Adrenal gland (tissue), 19 donors: ENCODE measurements at places on chromosomes 16 and 17. TPM values are rescaled to one million over a fixed set of nuclear protein-coding genes. Genes with fewer than 3 reads are reported as not detected.

DNA sequence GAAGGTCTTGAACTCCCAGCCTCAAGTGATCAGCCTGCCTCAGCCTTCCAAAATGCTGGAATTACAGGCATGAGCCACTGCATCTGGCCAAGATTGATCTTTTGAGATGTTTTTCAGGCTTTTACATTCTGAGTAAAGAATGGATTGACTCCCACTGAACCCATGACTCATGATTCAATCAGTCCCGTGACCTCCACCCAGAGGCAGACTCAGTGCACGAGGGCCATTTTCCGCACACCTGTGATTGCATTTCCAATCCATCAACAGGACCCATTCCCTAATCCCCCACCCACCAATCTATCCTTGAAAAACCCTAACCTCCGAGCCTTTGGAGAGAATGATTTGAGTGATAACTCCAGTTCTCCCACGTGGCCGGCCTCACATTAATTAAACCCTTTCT, 40.4 kb upstream of the PRKCB start:
- H3K4me1 ChIP-seq, result no peaks in the 10 kb centered on the region
- no peaks in the 10 kb centered on the region for H3K27me3 ChIP-seq
- no peaks in the 10 kb centered on the region for H3K36me3 ChIP-seq
- no peak overlapping the region for H3K4me3 ChIP-seq
- DNase-seq, result no peak

DNA sequence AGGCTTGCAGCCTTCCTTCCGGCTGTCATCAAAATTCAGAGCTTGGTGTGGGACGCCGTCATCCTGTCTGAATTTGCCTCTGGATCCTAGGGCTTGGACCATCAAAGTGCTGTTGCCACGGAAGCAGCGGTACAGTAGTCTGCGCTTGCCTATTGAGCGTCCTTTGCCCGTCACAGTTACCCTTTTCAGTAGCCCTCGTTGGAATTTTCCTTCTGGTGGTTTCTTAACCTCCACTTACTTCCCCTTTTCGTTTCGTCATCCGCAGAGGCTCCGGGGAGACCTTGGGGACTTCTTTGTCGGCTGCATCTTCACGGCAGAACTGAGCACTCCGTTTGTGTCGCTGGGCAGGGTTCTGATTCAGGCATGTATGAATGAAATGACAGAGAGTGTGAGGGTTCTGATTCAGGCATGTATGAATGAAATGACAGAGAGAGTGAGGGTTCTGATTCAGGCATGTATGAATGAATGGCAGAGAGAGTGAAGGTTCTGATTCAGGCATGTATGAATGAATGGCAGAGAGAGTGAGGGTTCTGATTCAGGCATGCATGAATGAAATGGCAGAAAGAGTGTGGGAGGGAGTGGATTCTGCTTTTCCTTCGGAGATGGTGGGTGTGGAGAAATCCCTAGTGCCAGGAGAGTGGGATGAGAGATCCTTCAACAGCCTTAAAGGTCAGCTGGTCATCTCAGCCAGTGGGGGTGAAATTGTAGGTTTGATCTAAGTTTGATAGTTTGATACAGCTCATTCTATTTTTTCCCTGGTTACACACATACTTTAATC, 8.0 kb downstream of the TLCD3A start:
- H3K27ac ChIP-seq, result no peak overlapping the region
- peaks cover 40% of the 10 kb centered on the region for H3K36me3 ChIP-seq
- H3K27me3 ChIP-seq, result no peaks in the 10 kb centered on the region

The FOXC2 gene
- 1.1 TPM for polyA plus RNA-seq

The OR1D5 gene
- polyA plus RNA-seq, result not detected

DNA sequence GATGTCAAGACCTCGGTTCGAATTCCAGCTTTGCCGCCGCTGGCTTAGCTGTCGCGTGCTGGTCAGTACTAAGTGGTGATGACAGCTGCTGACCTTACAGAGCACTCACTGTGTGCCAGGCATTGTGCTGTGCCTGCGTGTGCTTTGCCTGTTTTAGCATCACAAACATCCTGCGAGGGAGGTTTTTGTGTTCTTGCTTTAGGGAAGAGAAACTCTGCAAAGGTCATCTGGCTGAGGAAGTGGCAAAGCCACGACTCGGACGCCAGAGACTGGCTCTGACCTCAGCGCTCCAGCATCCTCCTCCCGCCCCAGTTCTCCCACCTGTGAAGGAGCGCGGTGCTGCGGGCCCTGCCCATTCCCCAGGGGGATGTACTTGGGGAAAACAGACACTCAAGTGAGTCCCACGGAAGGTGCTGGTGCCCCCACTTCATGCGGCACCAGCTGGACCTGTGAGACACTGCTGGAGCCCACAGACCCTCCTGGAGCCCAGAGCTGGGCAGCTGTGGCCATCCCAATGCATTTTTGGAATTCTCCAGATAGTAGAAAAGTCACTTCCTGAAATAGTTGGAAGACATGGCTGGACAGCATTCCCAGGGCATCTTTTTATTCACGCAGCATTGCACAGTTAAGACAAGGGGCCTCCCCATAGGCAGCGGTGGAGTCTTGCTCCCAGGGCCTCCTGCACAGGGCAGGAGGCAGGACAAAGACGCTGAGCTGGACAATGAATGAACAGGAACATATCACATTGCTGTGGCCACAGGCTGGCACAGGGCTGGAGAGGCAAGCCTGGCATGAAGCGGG, 20.0 kb upstream of the HERPUD1 start:
- H3K27ac ChIP-seq, result no peak overlapping the region
- no peak overlapping the region for H3K4me3 ChIP-seq

DNA sequence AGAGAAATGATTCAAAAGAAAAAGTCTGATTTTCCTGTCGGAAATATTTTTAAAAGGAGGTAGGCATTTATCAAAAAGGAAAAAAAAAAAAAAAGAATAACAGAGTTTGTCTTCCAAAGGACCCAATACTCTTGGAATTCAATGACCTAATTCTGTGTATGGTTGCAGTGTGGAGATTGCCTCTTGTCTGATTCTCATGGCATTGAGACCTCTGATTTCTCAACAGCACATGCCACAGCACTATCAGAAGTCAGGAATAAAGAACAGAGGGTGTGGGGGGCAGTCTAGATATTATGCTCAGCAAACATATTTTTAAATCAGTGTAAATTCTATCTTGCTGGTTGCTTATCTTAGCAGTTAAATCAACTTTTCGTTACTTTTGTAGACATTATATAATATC, 81.3 kb upstream of the SOX9 start:
- no peak overlapping the region for H3K27ac ChIP-seq
- no peak overlapping the region for H3K4me3 ChIP-seq
- no peaks in the 10 kb centered on the region for H3K4me1 ChIP-seq
